ENCODE measurements at places on chromosomes 3 and 15. TPM values are rescaled to one million over a fixed set of nuclear protein-coding genes. Genes with fewer than 3 reads are reported as not detected.
A peak's percentile ranks its signal among the peaks of the same experiment; 100 is the strongest.

Gene MLF1
- total RNA-seq, result 5.2 TPM

DNA sequence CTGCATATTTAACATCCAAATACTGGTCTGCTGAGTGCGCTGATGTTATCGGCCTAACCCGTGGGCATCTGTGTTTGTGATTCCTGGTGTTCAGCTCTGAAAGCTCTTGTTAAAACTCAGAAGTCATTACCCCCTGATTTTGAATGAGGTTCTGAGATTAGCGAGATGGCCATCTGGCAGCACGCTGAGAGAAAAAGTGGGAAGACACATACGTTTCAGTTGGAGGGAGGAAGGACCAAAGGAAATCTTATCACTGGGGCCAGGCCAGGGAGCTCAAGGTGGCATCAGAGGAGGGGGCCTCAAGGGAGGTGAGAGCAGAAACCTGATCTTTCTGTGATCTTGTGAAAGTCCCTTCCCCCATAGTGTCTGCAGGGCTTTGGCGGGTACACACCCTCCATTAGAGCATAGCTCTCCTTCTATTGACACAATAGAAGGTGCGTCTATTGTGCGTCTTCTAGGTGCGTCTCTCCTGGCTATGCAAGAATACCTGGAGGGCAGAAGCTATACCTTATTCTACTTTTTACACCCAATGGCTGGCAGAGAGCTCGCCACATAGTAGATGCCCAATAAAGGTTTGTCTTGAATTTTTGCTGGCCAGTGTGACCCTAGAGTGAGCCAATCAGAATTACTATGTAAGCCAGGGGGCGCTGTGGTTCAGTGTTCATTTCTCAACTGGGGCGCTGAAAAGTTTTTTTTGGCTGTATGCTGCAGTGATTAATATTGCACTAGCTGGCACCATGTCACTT, 182.4 kb downstream of the SHQ1 start:
- peak; percentile 54 for DNase-seq

- no peak for DNase-seq
Measured at GRCh38 chr3:141538568-141539240, 51.9 kb downstream of the RASA2 start.

DNA sequence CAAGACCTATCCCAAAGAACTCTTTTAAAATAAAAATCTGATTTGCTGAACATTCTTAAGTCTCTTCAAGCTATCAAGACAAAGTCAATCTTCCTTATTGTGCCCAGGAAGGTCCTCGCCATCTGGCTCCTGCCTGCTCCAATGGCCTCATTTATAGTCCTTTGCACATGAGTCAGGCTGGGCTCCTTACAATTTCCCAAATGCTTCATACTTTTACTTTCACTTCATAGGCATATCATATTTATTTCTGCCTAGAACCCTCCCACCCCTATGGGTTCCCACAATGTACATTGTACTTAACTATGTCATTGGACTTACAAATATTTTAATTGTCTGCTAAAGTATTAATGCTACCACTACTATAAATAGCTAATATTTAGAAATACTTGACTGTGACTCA, 9.1 kb downstream of the THRB start:
- DNase-seq, result no peak

DNA sequence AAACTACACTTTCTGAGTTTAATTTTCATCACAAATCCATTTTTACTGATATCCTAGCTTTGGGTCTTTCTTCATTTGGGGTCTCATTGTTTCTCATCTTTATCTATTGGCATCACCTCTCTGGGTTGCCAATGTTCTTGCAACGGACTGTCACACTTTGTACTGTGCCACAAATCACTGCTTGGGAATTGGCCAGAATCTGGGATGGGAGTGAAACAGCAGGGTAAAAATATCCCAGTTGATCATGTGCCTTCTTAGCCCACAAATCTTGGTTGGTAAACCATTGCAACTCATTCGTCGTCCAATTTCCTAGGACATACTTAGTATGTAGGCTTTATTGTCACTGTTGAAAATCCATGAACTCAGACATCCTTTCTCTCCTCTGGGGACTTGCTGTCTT, 698.5 kb downstream of the OTOL1 start:
- no peak for DNase-seq

DNA sequence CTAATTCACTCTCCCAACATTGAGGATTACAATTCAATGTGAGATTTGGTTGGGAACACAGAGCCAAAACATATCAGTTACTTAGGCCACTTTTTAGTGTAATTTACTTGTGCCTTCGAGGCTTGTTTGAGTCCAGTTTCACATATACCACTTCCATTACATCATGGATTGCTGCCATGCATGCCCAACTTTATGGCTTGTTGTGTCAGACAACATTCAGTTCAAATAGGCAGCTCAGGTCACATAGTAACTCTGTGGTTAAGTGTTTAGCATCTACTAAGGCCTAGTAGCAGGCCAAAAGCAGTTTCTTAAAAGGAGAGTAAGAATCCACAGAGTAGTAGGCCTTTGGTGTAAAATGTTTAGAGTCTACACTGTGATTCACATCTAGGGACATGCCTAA, 164.3 kb upstream of the GMNC start:
- DNase-seq, result no peak

GRCh38 chr3:51024121-51024520, 349.4 kb downstream of the DOCK3 start:
- DNase-seq, result no peak
